Endodermal cell (in vitro differentiated cells): ENCODE measurements at places on chromosomes 1 and 21. TPM values are rescaled to one million over a fixed set of nuclear protein-coding genes. Genes with fewer than 3 reads are reported as not detected.

Gene NCMAP
- 0.14 and 0.15 TPM in 2 replicates for total RNA-seq

Gene NKAIN1
- total RNA-seq, result 9.6 to 16.2 TPM (median 13.2 TPM) in 3 replicates

Gene CELA3A
- total RNA-seq, result not detected in 3 replicates

DNA sequence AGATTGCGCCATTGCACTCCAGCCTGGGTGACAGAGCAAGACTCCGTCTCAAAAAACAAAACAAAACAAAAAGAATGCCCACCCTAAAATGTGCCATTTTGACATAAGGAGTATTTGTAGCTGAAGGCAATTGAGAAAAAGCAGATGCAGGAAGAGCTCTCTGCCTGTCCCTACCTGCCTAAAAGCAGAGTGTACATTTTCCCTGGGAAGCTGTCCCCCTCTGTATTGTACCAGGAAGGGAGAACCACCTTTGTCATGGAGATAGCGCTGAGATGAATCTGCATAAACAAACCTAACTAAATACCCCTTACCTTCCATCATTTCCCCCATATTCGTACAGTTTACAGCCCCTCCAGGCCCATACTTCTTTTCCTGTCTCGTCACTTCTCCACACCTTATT is 94.4 kb upstream of the SLC45A1 start:
- DNase-seq, result no peak

DNA sequence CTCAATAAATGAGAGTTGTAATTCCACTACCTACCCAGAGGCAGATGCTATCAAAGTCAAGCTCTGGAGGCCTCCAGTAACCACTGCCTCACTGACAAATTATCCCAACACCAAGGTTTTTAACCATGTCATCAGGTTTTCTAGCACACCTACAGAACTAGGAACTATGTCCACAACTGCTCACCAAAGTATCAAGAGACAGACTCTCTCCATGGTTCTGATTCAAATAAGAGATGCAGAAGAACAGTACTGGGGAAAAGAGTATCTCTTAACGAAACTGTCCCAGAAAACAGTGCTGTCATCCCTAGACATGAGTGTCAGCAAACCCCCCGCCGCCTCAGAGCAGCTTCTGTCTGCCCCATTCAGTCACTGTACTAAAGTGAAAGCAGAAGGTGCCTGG is 301.7 kb downstream of the OMA1 start:
- DNase-seq, result no peak

DNA sequence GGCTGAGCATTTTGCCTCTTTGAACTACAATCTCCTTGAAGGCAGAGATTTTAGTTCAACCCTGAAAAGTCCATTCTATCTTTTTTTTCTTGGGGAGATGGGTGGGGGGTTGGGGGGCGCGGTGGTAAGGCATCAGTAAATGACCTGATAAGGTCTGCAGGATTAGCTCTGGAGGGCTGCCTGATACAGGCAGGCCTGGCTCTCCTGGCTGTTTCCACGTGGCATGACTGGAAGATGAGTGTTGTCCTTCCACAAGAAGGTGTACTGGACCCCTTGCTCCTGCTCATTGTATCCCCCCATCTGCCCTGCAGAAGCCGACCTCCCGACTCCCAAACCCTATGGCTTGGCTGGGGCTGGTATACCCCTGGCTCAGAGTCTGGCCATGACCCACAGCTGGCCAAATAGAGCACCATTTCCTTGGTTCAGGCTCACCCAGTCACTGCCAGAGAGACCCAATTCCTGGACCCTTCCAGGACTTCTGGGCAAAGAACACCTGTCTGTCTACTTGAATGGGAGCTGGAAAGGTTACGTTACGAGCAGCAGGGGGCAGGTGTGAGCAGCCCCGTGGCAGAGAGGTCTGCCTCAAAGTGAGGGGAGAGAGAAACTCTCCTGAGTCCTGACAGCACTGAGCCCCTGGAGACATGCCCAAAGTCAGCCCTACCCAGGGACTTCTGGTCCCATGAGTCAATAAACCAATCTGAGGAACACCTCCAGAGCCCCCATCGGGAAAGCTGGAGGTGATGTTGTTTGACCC is 17.0 kb downstream of the DHRS3 start:
- peak; percentile 91 for DNase-seq

DNA sequence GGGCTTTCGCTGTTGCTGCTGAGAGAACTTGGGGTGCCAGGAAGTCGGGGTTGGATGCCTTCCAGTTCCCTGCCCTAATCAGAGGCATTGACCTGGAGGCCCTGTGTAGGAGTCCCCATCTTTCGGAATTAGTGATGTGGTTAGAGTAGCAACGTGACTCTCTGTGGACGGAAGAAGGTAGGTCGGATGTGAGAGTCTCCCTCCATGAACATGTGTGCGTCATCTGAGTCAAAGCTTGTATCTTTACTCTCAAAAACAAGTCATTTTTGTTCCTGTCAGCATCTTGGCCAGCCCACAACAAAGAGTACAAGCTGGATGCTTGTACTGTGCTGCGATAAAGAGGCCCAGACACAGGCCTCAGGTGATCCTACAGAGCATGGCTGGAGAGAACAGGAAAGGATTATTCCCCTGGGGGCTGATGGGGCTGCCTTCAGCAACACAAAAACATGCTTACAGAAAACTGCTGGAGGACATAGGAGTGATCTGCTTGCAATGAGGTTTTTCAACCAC is 31.0 kb upstream of the IL10 start:
- DNase-seq, result no peak

DNA sequence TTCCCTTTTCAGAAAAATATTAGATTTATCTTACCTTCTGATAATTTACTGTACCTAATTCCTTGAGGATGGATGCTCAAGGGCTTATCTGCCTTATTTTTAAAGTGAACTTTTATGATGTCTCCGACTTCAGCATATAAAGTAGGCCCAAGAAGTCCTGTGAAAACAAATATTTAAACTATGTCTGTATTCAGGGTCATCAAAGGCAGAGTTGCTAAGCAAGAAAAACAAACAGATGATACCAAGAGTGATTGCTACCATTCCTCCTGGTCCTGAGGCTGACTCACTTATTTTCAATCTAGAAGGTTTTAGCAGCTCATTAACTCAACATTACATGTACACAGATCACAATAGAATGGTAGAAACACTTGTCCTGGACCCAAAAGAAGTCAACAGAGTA is 14.1 kb downstream of the F5 start:
- DNase-seq, result no peak

- DNase-seq, result no peak
These were observed 8.7 kb upstream of the IRF2BP2 start for GRCh38 chr1:234618737-234619049.

GRCh38 chr1:167054531-167054930 is 35.6 kb downstream of the GPA33 start:
- DNase-seq, result no peak

GRCh38 chr1:190472494-190472893 is 5.2 kb downstream of the BRINP3 start:
- DNase-seq, result no peak

- DNase-seq, result no peak
These were observed 48.7 kb upstream of the PCP4 start for GRCh38 chr21:39818557-39818956.

- no peak for DNase-seq
These were observed 208.7 kb upstream of the DPYD start for GRCh38 chr1:98129491-98129890.
